Nucleus accumbens (tissue), 56 donors: ENCODE measurements at places on chromosomes 11 and 22.

GRCh38 chr11:85167038-85167437 lies 460.1 kb downstream of the DLG2 start:
- DNase-seq, result no peak

DNA sequence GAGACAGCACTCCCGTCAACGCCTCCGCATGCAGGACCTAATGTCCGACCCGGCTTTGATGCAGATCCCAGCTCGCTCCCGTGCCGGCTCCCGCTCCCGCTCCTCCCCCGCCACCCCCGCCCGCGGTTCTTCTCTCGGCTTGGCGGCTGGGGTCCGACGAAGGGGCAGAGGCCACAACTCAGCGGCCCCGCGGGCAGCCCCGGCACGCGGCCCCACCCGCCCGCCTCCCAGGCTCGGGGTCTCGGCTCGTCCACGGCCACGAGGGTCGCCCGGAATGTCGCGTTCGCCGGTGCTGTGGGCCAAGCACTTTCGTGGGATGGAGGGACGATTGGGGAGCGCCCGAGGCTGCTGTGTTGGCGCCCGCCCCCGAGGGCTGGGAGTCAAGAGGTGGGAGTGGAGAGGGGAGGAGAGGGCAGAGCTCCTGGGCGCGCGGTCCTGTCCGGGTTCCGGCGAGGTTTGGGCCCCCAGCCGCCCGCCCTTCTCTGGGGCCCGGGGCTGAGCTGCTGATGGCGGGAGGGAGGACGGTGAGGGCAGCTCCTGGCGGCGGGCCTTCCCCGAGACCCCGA lies 5.3 kb upstream of the TBX1 start:
- no peak for DNase-seq

- DNase-seq, result no peak
These were observed 607 bp upstream of the ZNF70 start for GRCh38 chr22:23751441-23751996.

- no peak for DNase-seq
These were observed 34.7 kb downstream of the ZBTB44 start for GRCh38 chr11:130279989-130280388.
